CD4-positive, CD25-positive, alpha-beta regulatory T cell (primary cell): ENCODE measurements at places on chromosomes 16 and 17. TPM values are rescaled to one million over a fixed set of nuclear protein-coding genes. Genes with fewer than 3 reads are reported as not detected.

Gene METTL26
- total RNA-seq = 45.3 TPM

DNA sequence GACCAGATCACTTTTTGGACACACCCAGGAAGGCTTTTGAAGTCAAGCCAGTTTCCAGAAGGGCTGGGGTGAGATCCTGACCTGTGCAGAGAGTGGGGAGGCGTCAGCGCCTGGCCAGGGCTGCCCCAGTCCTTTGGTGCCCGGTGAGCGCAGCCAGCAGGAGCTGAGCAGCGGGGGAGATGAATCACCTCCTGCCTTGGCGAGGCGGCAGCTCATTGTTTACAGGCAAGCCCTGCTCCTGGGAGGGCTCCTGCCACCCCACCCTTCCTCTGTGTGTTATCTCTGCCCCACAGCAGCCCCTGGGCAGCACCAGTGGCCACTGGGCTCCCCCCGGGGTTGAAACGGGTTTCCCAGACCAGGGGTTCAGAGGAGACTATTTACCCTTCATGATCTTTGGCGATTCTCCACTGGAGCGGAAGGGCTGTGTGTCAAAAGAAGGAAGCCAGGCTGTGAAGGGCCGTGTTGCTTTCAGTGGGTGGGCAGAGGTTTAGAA, 14.1 kb upstream of the ITGB4 start:
- DNase-seq = no peak

DNA sequence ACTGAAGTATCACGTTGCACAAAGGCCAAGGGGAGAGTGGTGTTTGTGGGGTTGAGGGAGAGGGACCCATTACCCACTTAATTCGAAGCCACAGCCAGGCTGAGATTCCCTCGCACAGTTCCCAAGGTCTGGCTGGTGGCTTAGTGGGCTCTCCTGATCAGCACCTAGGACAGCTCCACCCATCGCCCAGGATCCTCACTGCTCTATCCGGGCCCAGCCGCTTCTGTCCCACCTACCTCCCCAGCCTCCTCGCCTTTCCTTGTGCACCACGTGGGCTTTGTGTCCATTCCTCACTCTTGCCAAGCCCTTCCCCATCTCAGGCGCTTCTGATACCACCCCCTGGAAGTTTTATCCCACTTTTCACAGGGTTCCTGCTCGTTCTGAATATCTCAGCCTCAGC, 163.5 kb downstream of the CCT6B start:
- no peak for DNase-seq

DNA sequence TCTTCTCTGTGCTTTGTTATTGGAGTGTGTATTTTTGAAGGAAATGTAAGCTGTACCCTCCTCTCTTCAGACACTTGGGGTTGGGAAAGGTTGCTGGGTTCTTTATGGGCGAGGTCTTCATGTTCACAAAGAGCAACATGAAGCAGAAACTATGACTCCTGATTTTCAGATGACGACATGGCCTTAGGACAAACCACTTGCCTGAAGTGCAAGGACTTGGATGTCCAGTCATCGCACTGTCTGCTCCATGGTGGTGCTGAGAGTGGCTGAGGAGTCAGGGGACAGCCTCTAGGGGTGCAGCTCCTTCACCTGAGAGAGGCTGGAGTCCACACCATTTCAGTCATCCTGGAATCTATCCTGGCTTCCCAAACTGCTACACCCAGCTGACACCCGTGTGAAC, 183.9 kb upstream of the CDH5 start:
- DNase-seq = no peak

- DNase-seq = no peak
Observed at GRCh38 chr16:7268182-7268581, 64.5 kb upstream of the RBFOX1 start.
